Progenitor cell of endocrine pancreas (in vitro differentiated cells): ENCODE measurements at places on chromosomes 12 and 14. TPM values are rescaled to one million over a fixed set of nuclear protein-coding genes. Genes with fewer than 3 reads are reported as not detected.

DNA sequence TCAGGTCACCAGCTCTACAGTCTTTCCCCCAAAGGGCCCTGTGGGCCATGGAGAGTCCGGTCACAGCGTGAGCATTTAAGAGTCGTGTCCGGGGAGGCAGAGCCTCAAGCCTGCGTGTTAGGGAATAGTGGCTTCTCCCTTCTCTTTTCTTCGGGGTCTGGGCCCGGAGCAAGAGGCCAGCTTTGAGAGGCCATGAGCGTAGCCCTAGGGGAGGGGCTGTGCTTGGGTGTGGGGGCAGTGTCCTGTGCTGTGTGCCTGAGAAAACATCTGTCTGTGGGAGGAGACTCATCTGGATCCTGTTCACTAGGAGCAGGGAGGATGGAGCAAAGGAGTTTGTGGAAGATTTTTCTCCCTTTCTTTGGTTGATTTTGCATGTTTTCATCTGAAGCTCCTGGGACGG, 5.3 kb downstream of the LRP1-AS start:
- no peak for DNase-seq

- DNase-seq: no peak
Observed at GRCh38 chr14:73714656-73715081, 485 bp upstream of the PNMA1 start.

DNA sequence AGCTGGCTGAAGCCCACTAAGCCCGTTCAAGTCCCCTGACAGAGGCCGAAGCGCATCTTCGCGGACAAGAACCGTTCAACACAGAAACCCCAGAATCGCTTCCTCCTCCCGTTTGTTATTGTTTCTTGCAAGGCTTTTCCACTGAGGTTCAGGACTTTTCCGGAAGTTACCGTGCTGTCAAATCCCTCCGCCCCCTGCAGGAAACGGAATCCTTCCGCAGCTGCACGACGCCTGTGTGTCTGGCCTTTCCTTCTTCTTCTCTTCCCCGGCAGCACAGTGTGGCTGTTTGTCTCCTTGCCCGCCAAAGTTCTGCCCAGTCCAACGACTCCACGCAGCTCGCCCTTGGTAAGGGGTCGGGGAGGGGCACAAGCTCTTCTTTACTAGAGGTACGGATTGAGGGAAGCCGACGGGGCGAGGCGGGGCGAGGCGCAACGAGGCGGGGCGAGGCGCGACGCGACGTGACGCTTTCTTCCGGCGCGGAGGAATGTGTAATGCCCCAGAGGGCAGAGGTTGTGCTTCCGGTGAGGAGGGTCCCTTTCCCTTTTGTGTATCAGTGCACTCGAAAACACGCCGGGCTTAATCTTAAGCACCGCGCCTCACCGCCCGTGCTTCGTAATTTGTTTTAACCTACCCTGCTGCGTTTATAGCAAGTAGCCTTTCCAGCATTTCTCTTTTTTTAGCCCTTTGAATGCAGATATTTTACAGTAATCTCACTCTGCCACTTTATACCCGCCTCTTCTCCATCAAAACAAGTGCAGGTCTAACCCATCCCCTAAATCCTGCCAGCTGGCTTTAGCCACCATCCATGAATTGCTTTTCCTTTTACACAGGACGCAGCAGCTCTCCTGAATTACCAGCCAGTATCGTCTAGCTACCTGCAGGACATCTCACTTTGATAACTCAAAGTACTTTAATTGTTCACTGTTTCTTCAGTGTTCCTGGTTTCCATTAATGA, at the start of gene KDM5A:
Gene KDM5A, minus strand, starts transcription at position 179 of the 955 bp plus-strand sequence. CDS start 229 bp downstream, outside the sequence.
- peak; percentile 89 for DNase-seq

GRCh38 chr12:11855983-11856374, 206.5 kb downstream of the ETV6 start:
- no peak for DNase-seq

The PGF gene
- total RNA-seq: 3.5 and 8.2 TPM in 2 replicates

The KLRC4 gene
- not detected in 2 replicates for total RNA-seq

The ZBTB42 gene
- total RNA-seq: 12.3 and 12.6 TPM in 2 replicates
